NCI-H2081 treated with DMSO at 0.1 percent for 48 hours (cell line): ENCODE measurements at places on chromosomes 2 and 18.

DNA sequence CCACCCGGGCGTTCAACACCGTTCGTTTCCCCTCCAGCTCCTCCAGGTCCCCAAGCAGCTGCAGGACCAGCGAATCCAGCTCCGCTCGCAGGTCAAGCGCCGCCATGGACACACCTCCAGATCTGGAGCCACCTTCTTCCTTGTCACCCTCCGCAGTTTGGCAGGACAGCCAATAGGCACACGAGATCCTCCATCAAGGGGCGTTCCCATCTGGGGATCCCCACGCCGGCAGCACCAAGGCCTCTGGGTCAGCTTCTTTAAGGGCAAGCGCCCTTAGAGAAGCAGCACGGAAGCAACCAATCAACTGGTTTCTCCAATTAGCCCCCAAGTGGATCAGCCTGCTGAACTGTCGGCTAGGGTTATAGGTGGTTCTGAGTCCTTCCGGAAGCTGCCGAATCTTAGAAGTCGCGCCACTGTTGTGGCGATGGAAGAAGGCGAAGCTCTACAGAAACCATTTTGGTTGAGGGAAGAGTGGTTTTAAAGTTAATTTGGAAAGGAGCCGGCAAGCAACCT, 621 bp upstream of the IMP4 start:
- peak; percentile 71 for DNase-seq

DNA sequence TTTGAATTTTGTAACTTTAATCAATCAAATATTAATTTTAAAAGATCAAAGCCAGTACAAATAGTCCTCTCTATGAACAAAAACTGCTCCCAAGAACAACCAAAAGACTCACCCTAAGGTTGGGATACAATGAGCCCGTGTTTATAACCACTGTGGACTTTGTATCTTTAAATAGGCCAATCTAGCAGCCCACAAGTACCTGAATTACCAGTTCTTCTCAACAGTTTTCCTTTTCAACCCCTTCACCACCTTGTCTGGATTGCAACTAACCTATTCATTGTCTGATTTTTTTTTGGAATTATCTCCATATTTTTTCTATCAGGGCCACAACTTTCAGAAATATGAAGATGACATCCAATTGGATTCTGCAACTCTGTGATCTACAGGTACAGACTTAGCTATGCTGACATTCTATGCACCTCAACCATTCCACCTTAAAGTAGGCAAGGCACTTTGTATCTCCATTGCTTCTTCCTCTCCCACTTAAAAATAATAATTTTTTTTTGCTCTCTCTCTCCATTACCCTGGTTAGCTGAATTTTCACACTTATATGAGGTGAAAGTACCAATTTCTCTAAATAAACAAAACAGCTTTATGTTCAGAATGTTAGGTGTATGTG, 81.9 kb upstream of the MAPRE2 start:
- DNase-seq = no peak

GRCh38 chr2:8154936-8155335, 526.9 kb upstream of the ID2 start:
- DNase-seq = no peak

GRCh38 chr2:143964891-143965290, 555.0 kb downstream of the ZEB2 start:
- no peak for DNase-seq

- no peak for DNase-seq
Observed at GRCh38 chr2:162252153-162252552, 8.9 kb upstream of the FAP start.

- DNase-seq = no peak
Observed at GRCh38 chr2:52934323-52934898, 833.2 kb upstream of the CHAC2 start.

- DNase-seq = peak; percentile 42
Observed at GRCh38 chr2:111946294-111947114, 48.1 kb downstream of the MERTK start.

DNA sequence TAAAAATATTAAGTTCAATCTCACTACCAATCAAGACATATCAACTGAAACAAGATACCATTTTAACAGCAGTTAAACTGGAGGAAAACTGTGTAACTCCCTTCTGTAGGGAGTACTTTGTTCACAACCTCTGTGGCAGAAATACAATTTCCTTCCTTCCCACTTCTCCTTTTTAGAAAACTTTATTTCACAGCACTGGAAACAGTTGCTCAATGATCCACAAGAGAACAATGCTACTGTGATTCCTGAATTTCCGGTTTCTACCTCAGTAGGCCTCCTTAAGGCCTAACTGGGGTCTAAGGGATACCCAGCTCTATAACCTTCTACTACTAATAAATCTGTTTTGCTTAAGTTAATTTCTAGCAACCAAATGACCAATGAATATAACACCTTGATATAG, 14.1 kb downstream of the TLK1 start:
- DNase-seq = no peak

- DNase-seq = no peak
Observed at GRCh38 chr18:56999823-57000222, 147.1 kb upstream of the BOD1L2 start.
